ENCODE measurements at places on chromosomes 5 and 9. TPM values are rescaled to one million over a fixed set of nuclear protein-coding genes. Genes with fewer than 3 reads are reported as not detected.

- no peak for DNase-seq
Measured at GRCh38 chr5:9283473-9283872, 262.4 kb downstream of the SEMA5A start.

The PCA3 gene
- not detected for total RNA-seq

The SNCB gene
- not detected for total RNA-seq

GRCh38 chr5:109656829-109657228 is 32.9 kb upstream of the MAN2A1 start:
- no peak for DNase-seq

The ACTBL2 gene
- total RNA-seq = not detected

- DNase-seq = no peak
Measured at GRCh38 chr9:95055851-95056551, 261.5 kb downstream of the FANCC start.

- DNase-seq = no peak
Measured at GRCh38 chr5:98341038-98342032, 432.1 kb upstream of the RGMB start.

The TEX48 gene
- not detected for total RNA-seq

The GRM6 gene
- total RNA-seq = not detected

DNA sequence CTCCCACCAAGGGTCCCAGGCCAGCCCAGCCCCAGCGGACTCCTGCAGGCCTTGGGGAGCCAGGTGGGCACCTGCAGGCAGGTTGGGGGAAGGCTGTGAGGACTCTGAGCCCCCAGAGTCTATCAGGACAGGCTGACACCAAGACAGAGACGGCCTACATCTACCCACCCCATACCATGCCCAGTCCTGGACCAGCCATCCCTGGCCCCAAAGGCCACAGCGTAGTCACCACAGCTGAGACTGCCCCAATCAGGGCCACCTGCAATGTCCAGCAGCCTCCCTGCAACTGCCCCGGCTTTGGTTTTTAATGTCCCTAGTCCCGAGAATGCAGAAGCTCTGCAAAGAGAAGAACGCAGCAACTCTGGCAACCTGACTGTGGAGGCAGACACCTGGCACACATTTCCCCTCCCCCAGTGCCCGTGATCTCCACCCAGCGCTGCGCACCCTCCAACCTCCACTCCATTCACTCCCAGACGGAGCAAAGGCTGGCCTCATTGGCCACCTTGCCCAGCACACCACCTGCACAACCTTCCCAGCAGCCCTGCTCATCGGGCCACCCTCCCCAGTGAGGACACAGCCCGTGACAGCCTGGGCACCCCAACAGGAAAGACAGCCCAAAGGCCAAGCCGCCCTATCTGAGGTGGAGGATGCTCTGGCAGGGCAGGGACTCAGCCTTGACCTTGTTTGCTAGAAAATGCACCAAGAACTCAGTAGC is 14.9 kb downstream of the ADAMTS2 start:
- no peak for DNase-seq

The LOX gene
- total RNA-seq = 26.8 TPM

DNA sequence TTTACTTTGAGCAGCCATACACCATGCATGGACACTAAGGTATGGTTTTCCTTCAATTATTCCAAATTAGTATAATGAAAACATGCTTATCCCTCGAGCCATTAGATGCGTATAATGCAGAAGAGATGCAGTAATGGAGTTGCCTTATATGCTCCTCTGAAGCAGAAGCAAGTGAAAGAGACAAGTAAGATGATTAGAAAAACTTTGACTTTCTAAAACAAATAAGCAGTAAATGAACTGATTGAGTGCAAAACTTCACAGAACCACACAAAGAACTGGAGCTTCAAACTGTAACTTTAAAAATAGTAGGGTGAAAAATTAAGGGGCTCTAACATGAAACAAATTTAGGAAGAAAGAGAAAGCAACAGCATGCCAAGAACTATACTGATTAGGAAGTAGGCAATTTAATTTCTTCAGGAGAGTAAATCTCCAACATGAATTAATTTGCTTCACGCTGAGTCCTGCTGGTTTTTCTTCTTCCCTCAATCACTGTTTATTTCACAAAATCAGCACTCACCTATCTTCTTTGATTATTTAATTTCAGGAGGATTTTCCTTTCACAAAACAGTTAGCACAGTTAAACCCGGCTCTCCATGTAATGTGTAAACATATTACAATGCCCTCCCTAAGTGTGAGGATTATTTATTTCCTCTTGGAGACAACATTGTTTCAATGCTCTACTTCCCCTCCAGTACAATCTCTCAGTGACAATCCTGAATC is 90.3 kb upstream of the PAM start:
- no peak for DNase-seq

The LEAP2 gene
- total RNA-seq = 0.69 TPM

DNA sequence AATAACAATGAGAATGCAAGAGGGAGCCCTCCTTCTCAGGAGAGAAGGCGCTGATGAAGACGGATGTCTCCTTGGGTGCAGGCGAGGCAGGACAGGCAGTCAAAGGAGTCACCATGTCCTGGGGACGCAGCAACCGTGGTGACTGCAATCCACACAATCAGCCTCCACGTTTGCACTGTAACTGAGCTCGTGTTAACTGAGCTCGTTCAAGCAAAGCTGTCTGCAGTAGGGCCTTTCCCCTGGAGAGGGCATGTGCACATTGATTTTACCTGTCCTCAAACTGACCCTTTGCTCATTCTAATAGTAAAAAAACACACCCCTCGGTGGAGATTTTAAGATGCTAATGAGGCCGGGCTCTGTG is 2.8 kb downstream of the SARDH start:
- no peak for DNase-seq

DNA sequence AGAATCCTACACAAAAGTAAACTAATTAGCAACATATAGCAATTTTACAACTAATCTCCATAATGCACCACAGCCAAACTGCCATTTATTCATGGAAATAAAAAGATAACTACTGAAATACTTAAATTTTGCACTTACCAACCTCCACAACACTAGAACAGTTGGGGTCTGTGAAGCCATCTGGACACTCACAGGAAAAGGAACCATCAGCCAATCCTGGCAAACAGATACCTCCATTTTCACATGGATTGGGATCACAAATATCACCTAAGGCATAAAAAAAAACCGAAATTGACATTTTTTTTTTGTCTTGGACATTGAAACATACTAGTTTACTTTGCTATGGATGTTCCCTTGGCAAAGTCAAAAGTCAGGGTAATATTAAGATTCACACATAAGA is 130.7 kb downstream of the EDIL3 start:
- no peak for DNase-seq

DNA sequence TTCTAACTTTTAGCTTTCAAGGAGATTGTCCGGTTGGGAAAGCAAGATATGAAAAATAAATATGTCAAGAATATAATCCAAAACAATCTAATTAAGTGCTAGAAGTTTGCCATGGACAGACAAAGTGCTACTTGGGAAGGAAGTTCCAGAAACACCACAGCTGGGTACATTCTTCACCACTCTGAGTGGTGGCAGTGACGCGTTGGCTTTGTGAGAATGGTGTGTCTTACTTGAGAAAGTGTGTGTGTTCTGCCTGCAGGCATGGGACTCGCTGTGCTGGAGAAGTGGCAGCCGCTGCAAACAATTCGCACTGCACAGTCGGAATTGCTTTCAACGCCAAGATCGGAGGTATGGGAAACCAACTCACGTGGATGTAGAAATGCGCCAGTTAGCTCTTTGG is 177.2 kb downstream of the PCSK5 start:
- DNase-seq = no peak

DNA sequence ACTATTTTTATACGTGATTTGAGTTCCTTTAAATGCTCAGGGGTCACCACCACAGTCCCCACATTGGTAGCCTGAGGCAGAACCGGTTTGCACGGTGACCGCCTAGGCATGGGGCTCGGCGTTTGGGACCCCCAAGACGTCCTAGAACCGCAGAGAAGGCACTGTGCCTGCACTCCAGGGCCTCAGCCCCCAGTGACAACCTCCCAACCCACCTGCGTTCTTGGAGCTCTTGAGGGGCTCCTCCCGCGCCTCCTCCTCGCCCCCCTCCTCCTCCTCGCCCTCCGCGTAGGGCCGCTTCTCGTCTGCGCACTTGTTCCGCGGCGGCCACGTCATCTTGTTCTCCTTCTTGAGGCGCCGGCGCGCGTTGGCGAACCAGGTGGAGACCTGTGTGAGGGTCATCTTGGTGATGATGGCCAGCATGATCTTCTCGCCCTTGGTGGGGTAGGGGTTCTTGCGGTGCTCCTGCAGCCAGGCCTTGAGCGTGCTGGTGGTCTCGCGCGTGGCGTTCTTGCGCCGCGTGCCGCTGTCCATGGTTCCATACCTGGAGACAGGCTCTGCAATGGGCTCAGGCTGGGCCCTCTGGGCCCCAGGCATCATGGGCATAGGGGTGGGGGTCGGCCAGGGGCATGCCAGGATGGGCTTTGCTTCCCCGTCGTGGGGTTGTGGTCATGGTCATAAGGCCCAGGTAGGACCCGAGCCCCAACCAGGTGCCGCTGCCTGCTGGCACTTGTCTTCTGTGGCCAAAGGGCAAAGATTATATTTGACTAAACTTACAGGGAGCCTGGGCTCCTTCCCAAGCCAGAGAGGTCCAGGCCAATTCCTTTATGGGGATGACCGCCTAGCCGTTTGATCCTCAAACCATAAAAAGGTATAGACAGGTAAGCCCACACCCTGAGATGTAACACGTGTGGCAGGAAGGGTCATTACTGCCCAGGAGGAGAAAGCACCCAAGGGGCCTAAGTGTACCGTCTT is 3.1 kb downstream of the IRX4 start:
- no peak for DNase-seq

GRCh38 chr5:179914032-179914755 is 6.5 kb upstream of the TBC1D9B start:
- DNase-seq = no peak

The FSD1L gene
- total RNA-seq = 4.5 TPM

DNA sequence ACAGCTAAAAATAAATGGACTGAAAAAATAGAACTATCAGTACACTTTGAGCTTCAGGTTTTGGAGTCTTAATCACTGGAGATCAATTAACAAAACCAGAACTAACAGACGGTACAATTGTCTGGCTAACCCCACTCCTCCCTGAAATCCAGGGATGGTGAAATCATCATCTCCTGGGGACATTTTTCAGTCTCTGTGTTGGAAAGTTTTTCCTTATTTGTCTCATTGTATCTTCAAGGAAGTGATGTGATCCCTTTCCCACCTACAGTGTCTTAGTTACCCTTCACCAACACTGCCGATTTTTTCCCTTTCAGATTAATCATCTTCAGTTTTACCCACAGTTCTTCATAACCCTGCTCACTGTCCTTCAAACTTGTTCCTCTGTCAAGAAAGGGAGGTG is 81.9 kb downstream of the MAP1B start:
- no peak for DNase-seq

DNA sequence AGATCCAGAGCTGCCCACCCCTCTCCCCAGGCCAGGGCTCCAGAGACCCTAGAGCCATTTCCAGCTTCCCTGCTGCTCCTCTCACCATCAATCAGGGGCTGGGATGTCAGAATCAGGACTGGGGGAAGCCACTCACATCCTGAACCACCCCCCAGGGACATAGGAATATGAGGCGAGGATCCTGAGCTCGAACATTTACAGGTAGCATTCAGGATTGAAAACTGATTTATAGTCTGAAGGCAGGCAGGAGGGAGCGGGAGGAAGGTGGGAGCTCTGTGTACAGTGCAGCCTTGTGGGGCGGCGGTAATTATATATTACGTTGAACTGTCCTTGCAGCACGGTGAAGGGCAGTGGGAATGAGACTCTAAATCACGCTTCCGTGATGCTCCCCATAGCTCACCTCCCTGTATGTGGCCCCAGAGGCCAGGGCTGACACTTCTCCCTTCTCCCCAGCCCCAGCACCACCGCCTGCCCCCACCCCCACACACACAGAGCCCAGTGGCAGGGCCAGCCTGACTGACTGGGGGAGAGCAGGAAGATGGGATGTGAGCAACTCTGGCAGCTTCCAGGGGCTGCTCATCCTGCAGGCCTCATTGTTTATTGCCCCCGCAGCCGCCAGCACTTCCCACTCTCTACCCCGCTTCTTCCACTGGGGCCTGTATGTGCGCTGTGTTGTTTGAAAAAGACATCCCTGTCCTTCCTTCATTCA is 76.0 kb upstream of the HSPA9 start:
- no peak for DNase-seq

The F2RL1 gene
- 8.0 TPM for total RNA-seq

DNA sequence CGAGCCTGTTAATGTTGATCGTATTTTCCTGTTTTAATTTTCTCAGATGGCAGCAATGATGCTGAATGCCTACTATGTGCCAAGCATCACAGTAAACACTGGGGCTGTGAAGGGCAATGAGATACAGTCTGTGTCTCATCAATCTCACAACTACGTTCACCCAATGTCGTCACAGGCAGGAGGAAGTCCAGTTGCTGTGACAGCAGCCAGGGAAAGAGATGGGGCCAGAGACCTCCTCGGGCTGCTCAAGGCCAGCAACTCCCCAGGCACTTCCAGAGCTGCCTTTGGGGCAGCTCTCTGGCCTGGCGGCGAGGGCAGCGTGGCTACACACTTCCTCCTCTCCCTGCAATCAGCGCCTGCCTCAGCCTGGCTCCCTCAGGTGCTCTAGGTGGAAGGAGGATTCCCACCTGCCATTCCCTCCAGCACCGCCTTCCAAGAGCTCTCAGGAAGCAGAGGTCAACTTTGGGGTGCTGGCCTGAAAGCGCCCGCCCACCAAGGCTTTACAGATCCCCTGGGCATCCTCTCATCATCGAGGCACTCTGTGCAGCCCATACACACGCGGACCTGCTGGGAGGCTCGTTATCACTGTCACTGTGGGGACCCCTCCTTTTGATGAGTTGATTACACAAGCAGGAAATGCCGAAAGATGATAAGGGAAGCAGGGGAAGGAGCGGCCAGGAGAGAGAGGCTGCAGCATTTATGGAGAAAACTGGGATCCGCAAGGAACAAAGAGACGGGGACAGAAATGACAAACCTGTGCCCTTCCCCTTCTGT is 159.2 kb downstream of the ZDHHC21 start:
- DNase-seq = no peak

The FOXE1 gene
- not detected for total RNA-seq

The CLIC3 gene
- 80.7 TPM for total RNA-seq

- DNase-seq = no peak
Measured at GRCh38 chr5:141516672-141517025, 27.8 kb downstream of the PCDHGC5 start.

The FBXO38 gene
- 67.1 TPM for total RNA-seq

- DNase-seq = no peak
Measured at GRCh38 chr5:159844267-159845121, 71.8 kb upstream of the ADRA1B start.

Data from upper lobe of right lung (tissue), 1 donor.